Caco-2 (cell line): ENCODE measurements at places on chromosomes 5 and 9. TPM values are rescaled to one million over a fixed set of nuclear protein-coding genes. Genes with fewer than 3 reads are reported as not detected.

SMIM15 gene
- total RNA-seq, result 57.7 and 59.7 TPM in 2 replicates

BARHL1 gene
- total RNA-seq, result not detected in 2 replicates

CARTPT gene
- total RNA-seq, result not detected in 2 replicates

DRD1 gene
- total RNA-seq, result not detected in 2 replicates

DNA sequence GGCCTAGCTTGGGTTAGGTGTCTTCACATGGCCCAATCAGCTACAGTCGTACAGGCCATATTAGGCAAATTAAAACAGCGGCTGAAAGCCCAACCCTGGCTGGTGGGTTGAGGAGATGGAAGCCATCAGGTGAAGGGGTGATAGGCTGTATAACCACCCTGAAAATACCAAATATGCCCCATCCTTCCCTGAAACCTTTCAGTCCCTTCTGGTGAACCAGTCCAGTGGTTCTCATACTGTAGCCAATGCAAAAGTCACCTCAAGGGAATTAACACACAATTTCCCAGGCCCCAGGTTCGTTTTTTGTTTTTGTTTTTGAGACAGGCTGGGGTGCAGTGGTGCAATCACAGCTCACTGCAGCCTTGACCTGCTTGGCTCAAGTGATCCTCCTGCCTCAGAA is 19.8 kb upstream of the KCNV2 start:
- DNase-seq, result no peak

DNA sequence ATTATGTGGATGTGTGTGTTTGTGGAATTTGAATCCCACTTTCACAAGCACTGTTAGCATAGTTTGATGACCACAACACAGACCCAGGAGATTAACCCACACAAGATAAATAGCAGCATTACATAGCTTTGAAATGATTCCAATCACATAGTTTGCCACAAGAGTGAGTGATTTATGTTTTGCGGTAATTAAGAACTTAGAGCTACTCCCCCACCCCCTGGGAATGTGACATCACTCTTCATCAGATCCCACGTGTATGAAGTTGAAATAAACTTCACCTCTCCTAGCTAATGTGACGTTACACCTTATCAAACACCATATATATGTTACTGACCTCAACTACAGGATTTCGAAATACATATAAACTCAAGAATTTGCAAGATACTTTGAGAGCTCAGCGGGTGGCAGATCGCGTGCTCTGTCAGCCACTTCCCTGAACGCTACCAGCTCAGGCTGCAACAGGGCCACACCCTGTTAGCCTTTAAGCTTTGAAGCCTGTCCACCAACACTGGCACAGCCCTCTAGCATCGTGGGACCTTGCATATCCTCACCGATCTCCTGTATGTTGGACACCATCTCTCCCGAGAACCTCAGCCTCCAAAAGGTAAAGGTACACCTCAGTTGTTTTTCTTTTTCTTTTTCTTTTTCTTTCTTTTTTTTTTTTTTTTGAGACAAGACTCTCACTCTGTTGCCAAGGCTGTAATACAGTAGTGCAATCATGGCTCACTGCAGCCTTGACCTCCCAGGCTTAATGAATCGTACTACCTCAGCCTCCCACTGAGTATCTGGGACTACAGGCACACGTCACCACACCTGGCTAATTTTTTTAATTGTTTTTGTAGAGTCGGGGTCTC is 1.7 kb upstream of the AGTPBP1 start:
- no peak for DNase-seq

GRCh38 chr5:602466-603035 is 9.6 kb upstream of the CEP72 start:
- DNase-seq, result peak; percentile 7

DNA sequence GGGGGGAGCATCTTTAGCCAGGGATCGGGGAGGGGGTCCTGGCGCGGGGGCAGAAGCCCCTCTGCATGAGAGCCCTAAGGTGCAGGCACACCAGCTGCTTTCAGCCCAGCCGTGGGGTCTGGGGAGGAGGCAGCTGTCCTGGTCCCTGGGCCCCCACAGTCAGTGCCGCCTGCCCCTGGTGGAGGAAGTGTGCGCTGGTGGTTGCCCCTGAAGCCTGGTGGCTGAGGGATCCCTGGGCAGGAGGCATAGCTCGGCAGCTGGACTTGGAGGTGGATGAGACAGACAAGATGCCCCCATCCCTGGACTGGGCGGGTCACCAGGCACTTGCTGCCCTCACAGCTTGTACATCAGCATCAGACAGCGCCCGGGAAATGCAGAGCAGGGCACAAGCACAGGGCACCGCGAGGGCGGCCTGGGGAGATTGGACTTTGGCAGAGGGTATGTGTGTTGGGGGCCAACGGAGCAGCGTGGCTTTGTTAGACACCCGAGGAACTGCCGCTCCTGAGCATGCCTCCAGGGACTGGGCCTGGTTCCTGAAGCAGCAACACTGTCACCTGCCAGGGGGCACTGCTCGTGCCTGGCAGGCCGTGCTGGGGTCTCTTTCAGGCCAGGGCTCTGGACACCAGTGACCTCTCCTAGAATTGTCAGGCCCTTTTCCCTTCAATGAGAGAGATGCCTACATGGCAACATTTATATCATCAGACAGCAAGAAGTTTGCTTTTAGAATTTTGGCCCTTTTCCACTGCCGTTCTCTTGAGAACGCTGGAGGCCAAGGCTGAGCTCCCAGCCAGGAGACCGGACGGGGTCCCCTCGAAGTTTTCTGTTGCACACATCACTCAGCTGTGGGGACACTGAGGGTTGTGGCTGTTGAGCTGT is 41.9 kb upstream of the CTSL start:
- no peak for DNase-seq

GRCh38 chr9:31168161-31168560 is 1216.3 kb upstream of the ACO1 start:
- no peak for DNase-seq

DNA sequence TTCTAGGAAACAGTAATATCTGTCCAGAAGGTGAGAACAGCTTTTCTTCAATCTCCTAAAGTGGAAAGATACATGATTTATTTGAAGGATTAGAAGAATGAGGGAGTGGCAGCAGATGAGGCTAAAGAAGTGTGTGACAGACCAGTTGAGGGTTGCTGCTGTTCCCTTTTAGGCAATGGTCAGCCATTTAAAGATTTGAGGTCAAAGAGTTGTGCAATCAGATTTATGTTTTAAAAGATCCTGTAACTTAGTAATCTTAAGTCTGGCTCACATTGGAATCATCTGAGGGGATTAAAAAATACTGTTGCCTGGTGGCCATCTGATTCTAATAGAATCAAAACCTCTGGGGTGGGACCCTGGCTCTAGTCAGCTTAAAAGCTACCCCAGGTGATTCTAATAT is 4.3 kb upstream of the SGCD start:
- DNase-seq, result no peak

DNA sequence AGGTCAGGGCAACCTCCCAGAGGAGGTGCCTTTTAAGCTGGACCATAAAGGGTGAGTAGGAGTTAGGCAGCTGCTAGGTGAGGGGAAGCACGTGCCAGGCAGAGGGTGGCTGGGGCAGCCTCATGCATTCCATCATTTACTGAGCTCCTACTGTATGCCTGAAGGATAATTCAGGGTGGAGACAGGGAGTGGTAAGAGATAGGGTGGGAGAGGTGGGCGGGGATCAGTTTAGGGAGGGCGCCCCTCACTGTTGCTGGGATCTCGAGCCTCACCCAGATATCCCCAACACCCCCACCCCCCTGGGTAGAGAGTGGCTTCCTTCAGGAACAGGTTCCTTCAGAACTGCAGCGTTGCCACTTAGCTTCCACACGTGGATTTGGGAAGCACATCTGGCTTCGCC is 74.5 kb upstream of the ASS1 start:
- no peak for DNase-seq

GRCh38 chr5:59117320-59117719 is 534.4 kb downstream of the RAB3C start:
- DNase-seq, result no peak

DNA sequence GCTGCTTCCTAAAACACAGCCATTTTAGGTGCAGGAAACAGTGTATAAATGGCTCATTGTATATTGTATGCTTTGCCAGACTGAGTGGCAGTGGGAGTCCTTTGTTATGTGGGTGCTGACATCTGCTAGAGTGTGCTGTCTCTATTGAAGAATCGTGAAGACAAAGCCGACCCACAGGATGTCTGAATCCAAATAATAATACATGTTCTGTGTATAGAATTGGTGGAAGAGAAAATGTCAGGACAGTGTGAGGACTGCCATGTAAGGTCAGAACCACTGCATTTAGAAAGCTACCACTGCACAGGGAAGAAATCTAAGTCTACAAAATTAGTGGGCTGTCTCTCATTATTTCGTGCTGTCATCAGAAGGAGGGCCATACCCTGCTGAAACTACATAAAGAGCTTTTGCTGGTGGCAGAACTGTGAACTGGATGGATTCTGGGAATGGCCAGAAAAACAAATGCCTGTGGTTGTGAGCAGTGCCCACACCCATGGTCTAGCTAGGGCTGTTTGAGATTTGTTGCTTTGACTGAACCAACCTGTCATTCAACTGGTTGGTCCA is 2.5 kb downstream of the IL7R start:
- no peak for DNase-seq

GRCh38 chr9:125540497-125540896 is 166.5 kb downstream of the MAPKAP1 start:
- DNase-seq, result no peak

GRCh38 chr5:148826739-148827070 is 294 bp downstream of the ADRB2 start:
- DNase-seq, result no peak
